ENCODE measurements at places on chromosomes 4 and X. TPM values are rescaled to one million over a fixed set of nuclear protein-coding genes. Genes with fewer than 3 reads are reported as not detected.

NPY2R gene
- not detected for total RNA-seq

DUX4 gene
- not detected for total RNA-seq

ARX gene
- total RNA-seq, result not detected

- H3K36me3 ChIP-seq, result no peaks in the 10 kb centered on the region
- no peak for DNase-seq
- H3K27ac ChIP-seq, result no peak overlapping the region
- no peaks in the 10 kb centered on the region for H3K27me3 ChIP-seq
Observed at GRCh38 chr4:91577864-91578263, 725.9 kb upstream of the GRID2 start.

DNA sequence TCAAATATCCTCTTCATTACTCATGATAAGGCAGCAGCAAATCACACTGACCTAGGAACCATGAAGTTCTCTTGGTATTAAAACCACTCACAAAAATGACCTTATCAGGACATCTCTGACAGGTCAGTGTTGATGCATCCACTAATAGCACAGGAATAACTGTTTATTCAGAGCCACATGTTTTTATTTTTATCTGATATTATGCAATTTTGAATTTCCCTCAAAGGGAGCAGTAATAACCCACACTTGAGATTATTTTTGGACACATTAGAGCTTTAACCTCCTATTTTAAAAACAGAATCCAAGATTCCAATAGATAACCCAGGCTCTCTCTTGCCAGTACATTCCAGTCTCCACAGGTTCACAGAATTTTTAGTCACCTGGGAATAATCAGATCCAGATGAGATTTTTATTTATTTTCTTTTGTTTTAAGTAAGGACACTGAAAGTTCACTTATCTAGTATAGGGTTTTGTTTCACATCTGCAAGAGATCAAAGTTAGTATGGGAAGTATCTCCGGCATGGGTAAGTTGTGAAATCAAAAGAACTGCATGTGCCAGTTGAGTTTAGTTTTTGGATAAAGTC is 36.3 kb upstream of the MYOZ2 start:
- no peak overlapping the region for H3K27ac ChIP-seq
- no peak for DNase-seq
- H3K36me3 ChIP-seq, result no peaks in the 10 kb centered on the region
- peaks cover 4% of the 10 kb centered on the region for H3K27me3 ChIP-seq
- peaks cover 4% of the 10 kb centered on the region for H3K4me1 ChIP-seq
- no peak overlapping the region for H3K4me3 ChIP-seq

GRCh38 chrX:13759152-13759718 is 24.7 kb downstream of the OFD1 start:
- H3K4me3 ChIP-seq, result no peak overlapping the region
- no peak overlapping the region for H3K27ac ChIP-seq
- peaks cover 14% of the 10 kb centered on the region for H3K36me3 ChIP-seq
- DNase-seq, result no peak

GRCh38 chr4:86891762-86892635 is at the start of gene C4orf36:
Gene C4orf36, minus strand, starts transcription at chr4:86892422. Its CDS starts 902 bp downstream, at chr4:86891520.
- H3K27ac ChIP-seq, result peak within 1 kb of the TSS; percentile 13
- peaks cover 32% of the 10 kb centered on the region for H3K27me3 ChIP-seq
- peak within 1 kb of the TSS; percentile 75 for H3K4me3 ChIP-seq
- no peaks in the 10 kb centered on the region for H3K36me3 ChIP-seq

DNA sequence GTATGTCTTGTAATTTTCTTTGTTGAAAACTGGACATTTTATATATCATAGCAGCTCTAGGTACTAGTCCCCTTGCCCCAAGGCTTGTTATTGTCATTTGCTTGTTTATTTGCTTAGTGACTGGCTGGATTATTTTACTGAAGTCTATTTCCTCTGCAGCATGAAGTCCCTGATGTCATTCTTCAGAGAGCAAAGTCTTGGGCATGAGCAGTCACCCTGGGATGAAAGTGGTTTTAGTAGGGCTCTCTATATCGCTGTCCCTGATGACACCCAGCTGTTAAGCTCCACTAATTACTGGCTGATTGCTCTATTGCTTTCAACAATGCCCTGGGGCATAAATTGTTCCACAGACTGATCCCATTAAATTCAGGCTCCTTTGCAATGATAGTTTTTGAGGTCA is 113.5 kb upstream of the USP9X start:
- H3K27ac ChIP-seq, result no peak overlapping the region
- no peaks in the 10 kb centered on the region for H3K27me3 ChIP-seq
- H3K4me1 ChIP-seq, result peaks cover 4% of the 10 kb centered on the region
- no peak for DNase-seq

GRCh38 chr4:164748375-164748774 is 5.6 kb upstream of the SMIM31 start:
- peaks cover 3% of the 10 kb centered on the region for H3K27me3 ChIP-seq
- DNase-seq, result no peak
- no peak overlapping the region for H3K27ac ChIP-seq
- no peaks in the 10 kb centered on the region for H3K4me1 ChIP-seq

- no peak for DNase-seq
- H3K4me3 ChIP-seq, result no peak overlapping the region
- peaks cover 2% of the 10 kb centered on the region for H3K36me3 ChIP-seq
- peaks cover 31% of the 10 kb centered on the region for H3K4me1 ChIP-seq
- H3K27me3 ChIP-seq, result no peaks in the 10 kb centered on the region
Observed at GRCh38 chrX:120459309-120459708, 9.8 kb downstream of the LAMP2 start.

- DNase-seq, result no peak
- peaks cover 4% of the 10 kb centered on the region for H3K36me3 ChIP-seq
- peak overlapping the region; percentile 25 for H3K4me3 ChIP-seq
- peaks cover 39% of the 10 kb centered on the region for H3K4me1 ChIP-seq
- peaks cover 90% of the 10 kb centered on the region for H3K27me3 ChIP-seq
Observed at GRCh38 chr4:4858527-4859324, 739 bp upstream of the MSX1 start.

GRCh38 chrX:43314525-43314924 is 341.6 kb upstream of the MAOA start:
- peaks cover 1% of the 10 kb centered on the region for H3K4me1 ChIP-seq
- DNase-seq, result no peak
- no peak overlapping the region for H3K4me3 ChIP-seq
- H3K27ac ChIP-seq, result no peak overlapping the region
- H3K27me3 ChIP-seq, result no peaks in the 10 kb centered on the region
